SK-MEL-5 (cell line): ENCODE measurements at places on chromosomes 6 and 20. TPM values are rescaled to one million over a fixed set of nuclear protein-coding genes. Genes with fewer than 3 reads are reported as not detected.

The GNRH2 gene
- total RNA-seq = not detected in 2 replicates

The NFATC2 gene
- total RNA-seq = 1.8 and 2.6 TPM in 2 replicates

The ARFRP1 gene
- total RNA-seq = 18.9 and 25.5 TPM in 2 replicates

GRCh38 chr6:37175332-37176267, 5.6 kb downstream of the PIM1 start:
- no peak for DNase-seq

GRCh38 chr20:53503517-53503919, 90.1 kb downstream of the ZNF217 start:
- DNase-seq = no peak

- DNase-seq = no peak
These were observed 44.6 kb upstream of the CD93 start for GRCh38 chr20:23130622-23131140.

- no peak for DNase-seq
These were observed 40.5 kb upstream of the PRIM2 start for GRCh38 chr6:57276946-57277345.

- DNase-seq = no peak
These were observed 28.6 kb upstream of the OGFRL1 start for GRCh38 chr6:71259888-71260604.

- DNase-seq = no peak
These were observed 8.1 kb upstream of the BPI start for GRCh38 chr20:38295811-38296210.
